Hematopoietic multipotent progenitor cell treated with erythropoietin and hydrocortisone succinate and interleukin-3 and kit ligand, for 4 days (in vitro differentiated cells): ENCODE measurements at places on chromosomes 2 and 18.

DNA sequence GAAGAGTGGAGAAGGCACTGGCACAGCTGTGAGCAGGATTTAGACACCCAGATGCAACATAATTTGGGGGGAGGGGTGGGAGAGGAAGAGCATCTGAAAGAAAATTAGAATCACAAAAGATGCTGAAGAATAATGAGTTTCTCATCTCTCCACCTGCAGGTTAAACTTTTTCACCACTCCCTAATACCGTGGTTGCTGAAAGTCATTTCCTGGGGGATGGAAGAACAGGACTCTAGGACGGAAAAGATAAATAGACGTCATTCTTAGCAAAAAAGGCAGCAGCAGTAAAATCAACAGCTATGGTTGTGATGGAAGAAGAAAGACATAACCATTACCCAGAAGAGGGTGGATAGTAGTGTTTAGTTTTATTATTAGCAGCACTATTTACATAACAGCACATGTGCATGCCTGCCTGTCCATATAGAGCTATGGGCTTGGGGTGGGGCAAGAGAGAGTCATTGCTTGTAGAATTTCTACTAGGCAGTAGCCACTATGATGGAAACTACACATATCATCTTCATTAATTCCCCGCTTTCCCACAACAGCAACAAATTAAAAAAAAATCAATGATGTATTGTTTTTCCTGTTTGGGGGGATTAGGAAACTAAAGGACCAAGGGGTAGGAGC is 212.2 kb downstream of the TRIB2 start:
- DNase-seq = no peak

- no peak for DNase-seq
These were observed 141.3 kb downstream of the NCK2 start for GRCh38 chr2:105886029-105886454.

GRCh38 chr2:29698216-29698615 is 223.2 kb downstream of the ALK start:
- DNase-seq = no peak

DNA sequence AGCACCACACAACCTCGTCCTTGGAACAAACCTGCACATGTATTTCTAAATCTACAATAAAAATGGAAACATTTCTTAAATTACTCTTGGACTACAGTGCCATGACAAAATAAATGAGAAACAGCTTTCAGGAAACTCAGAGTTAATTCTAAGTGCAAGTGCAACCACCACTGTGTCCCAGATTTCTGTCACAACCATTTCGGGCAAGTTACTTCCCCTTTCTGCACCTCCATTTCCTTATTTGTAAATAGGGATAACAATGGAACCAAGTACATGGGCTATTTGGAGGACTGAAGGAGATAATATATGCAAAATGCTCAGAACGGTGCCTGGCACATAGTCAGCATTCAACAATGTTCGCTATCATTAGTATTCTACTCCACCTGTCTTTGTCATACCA is 93.2 kb downstream of the CACNB4 start:
- peak; percentile 35 for DNase-seq

DNA sequence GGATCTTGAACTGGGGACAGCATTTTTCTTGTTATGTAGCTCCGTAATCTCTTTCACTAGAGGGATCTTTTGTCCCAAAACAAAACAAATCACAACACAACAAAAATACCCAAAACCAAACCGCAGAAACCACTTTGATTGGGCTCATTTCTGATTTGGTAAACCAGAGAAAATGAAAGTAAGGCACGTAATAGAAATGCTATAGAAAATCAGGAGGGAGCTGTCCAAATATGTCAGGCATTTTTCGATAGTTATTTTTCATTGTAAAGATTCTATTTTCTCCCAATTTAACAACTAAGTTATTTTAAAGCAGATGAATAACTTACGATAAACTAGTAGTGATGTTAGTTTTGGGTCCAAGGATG is 406.5 kb downstream of the XIRP2 start:
- peak; percentile 18 for DNase-seq

- no peak for DNase-seq
These were observed 102.1 kb upstream of the SIX3 start for GRCh38 chr2:44839370-44839769.

DNA sequence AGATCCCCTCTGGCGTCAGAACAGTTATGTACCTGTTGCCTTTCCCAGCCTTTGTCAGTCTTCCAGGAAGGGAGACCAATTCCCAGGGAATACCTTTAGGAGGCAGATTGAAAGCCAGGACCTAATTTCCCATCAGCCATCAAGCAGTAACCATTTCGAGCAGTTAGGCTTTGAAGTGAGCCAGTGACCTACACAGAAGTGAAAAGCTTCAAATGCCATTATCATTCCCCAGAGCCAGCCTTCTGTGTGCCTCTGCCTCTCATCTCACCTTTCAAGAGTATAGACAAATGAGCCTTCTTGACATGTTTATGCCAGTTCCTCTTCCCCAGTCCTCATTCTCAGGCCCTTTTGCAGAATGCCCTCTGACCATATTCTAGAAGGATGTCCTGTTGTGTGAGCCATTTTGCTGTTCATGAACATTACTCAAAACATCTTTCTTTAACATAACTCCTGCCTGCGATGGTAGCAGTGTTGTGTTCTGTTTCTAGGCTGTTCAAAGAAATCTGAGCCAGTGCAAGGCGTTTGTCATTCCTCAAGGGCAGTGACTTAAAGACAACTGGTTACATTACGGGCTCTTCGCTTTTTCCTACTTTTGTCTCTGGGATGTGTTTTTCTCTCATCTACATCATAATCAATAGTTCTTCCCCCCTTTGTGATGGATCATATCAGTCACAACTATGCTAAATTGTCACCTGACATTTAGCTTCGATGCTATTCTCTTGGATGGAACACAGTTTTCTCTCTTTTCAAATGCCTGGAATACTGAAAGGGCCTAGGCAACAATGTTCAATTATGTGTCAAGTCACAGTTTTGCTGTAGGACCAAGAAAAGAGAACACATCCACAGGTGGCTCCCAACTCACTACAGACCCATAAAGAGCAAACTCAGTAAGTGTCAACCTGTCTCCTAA is 138.6 kb downstream of the ALK start:
- no peak for DNase-seq

- peak; percentile 69 for DNase-seq
These were observed at the start of gene CRIM1 for GRCh38 chr2:36355151-36355889. TSS of gene CRIM1 (plus strand) at chr2:36355778. CDS start at chr2:36356293, 515 bp downstream.

GRCh38 chr2:143686585-143687164 is 557.5 kb downstream of the ARHGAP15 start:
- DNase-seq = peak; percentile 71

DNA sequence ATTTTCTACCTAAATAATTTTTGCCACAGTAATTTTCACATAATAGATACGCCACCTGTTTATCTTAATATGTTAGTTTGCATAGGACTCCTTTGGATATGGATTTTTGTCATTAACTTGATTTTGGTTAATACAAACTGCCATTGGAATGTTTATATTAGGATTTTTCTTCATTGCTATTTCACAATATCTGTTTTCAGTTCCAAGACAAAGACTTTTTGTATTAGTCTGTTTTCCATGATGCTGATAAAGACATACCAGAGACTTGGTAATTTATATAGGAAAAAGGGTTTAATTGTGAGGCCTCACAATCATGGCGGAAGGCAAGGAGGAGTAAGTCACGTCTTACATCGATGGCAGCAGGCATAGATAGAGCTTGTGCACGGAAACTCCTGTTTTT is 503.1 kb upstream of the TMEFF2 start:
- no peak for DNase-seq

DNA sequence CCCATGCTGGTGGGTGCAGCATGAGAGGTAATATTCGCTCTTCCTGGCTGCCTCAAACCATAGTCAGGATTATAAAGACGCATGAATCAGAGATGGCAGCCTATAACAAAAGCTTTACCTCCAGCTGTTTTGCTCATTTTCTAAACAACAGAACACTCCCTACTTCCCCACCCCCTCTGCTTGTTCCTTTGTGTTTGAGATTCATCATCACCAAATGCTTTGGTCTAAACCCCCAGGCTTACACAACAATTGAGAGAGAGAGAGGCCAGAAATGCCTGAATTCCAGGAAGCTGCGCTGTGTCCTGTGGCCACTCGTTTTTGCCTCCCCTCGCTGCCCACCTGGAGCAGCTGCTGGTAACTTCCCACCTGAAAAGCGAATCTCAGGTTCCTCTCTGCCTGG is 78.8 kb upstream of the CAPN13 start:
- no peak for DNase-seq

GRCh38 chr2:36416370-36417165 is 61.0 kb downstream of the CRIM1 start:
- no peak for DNase-seq
